ENCODE measurements at places on chromosomes 7 and 10.

- peak overlapping the region; percentile 98 for H3K27ac ChIP-seq
- H3K4me1 ChIP-seq: peaks cover 30% of the 10 kb centered on the region
- H3K4me3 ChIP-seq: no peak overlapping the region
- peaks cover 24% of the 10 kb centered on the region for H3K36me3 ChIP-seq
Measured at GRCh38 chr10:72277996-72278667, 4.4 kb downstream of the DDIT4 start.

DNA sequence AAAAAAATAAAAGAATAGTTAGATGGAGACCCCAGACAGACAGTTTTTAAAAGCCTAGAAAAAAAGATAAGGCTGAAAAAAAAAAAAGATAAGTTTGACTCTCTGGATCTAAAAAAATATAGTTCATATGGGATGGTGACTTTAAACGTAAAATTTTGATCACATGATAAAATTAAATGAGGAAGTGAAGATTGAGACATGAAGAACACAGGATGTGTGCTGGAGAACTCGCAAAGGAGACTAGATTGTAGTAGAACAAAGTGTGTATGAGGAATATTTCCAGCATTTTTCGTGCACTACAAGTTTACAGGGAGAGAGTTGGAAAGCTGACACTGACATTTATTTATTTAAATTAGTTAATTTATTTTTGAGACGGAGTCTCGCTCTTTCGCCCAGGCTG is 286.4 kb downstream of the PRPF18 start:
- H3K27ac ChIP-seq: no peak overlapping the region
- no peaks in the 10 kb centered on the region for H3K36me3 ChIP-seq
- H3K4me1 ChIP-seq: peaks cover 33% of the 10 kb centered on the region
- no peaks in the 10 kb centered on the region for H3K27me3 ChIP-seq
- DNase-seq: no peak

GRCh38 chr7:106313456-106313901 is 28.7 kb upstream of the NAMPT start:
- H3K4me3 ChIP-seq: no peak overlapping the region
- peak overlapping the region; percentile 8 for H3K27ac ChIP-seq
- H3K36me3 ChIP-seq: no peaks in the 10 kb centered on the region
- no peaks in the 10 kb centered on the region for H3K4me1 ChIP-seq

GRCh38 chr7:26202019-26202990 is 760 bp downstream of the CBX3 start:
- H3K27me3 ChIP-seq: no peaks in the 10 kb centered on the region
- peak overlapping the region; percentile 90 for H3K4me3 ChIP-seq
- H3K36me3 ChIP-seq: peaks cover 34% of the 10 kb centered on the region
- H3K27ac ChIP-seq: peak overlapping the region; percentile 96

- no peak overlapping the region for H3K27ac ChIP-seq
- no peaks in the 10 kb centered on the region for H3K4me1 ChIP-seq
- DNase-seq: no peak
Measured at GRCh38 chr10:90769946-90770841, 87.6 kb downstream of the HTR7 start.

DNA sequence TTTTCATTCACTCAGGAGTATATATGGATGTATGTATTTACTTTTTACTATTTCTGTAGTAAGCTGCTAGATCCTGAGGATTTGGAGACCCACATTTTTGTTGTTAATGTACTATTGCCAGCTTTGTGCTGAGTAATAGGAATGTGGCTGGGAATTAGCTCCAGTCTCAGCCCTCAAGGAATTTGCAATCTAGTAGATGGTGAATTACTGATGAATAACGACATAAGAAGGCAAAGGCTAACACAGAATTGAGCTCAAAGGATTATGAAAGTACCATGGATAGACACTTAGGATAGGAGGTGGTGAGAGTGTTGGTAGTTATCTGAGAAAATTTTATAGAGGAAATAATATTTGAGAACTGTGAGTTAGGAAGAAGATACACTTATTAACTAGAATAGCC is 19.9 kb downstream of the CASD1 start:
- H3K4me3 ChIP-seq: no peak overlapping the region
- H3K4me1 ChIP-seq: no peaks in the 10 kb centered on the region
- no peak for DNase-seq
- no peaks in the 10 kb centered on the region for H3K27me3 ChIP-seq

DNA sequence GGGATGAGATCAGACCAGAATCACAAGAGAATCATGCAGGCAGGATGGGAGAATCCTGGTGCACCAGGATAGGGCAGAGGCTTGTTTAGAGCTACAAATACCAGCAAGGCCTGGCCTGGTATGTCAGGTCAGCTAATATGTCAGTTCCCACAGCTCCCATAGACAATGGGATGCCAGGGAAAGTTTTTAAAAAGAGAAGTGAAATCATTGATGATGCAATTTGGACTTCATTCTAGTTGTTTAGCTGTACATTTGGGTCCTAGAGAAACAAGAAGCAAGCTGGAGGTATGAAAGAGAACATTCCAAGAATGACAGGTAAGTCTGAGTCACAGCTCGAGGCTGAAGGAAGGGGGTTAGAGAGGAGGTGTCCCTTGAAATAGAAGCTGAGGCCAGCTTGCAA is 45.2 kb downstream of the GPR141 start:
- no peak for DNase-seq
- no peaks in the 10 kb centered on the region for H3K36me3 ChIP-seq
- no peaks in the 10 kb centered on the region for H3K27me3 ChIP-seq

DNA sequence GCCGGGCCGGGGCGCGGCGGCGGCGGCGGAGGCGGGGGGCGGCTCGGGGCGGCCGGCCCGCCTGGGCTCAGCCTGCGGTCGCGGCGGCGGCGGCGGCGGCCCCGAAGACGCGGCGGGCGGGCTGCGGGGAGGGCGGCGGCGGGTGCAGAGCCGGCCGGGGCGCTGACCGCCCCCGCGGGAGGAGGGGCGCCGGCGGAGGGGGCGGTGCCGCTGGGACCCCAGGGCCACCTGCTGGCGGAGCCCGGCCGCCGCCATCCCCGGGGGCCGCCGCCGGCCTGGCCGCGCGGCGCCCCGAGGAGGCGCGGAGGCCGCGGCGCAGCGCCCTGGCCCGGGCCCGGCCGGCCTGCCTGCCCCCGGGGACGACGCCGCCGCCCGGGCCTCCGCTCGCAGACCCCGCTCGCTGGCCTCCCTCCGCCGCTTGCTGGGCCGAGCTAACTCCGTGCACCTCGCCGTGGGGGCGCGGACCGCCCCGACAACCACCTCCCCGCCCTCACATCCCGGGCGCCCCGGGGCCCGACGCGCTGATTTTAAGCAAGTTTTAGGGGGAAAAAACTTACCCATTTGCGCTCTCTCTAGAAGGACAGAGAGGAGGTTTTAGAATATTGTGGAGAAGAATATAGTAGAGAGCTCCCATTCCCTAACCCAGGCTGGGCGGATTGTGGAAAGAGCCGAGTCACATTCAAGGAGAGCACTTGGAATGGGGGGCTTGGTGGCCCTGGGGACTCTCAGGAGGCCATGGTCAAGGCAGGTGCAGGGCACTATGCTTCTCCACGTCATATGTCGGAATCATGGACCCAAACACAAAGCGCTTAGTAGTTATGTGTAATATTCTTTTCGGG is at the start of gene BEND7:
BEND7 (minus strand) TSS at position 140 of the 839 bp plus-strand sequence. CDS start 481 bp downstream, outside the sequence.
- peaks cover 31% of the 10 kb centered on the region for H3K4me1 ChIP-seq
- DNase-seq: peak; percentile 67
- peak within 1 kb of the TSS; percentile 68 for H3K27ac ChIP-seq
- H3K36me3 ChIP-seq: no peaks in the 10 kb centered on the region

DNA sequence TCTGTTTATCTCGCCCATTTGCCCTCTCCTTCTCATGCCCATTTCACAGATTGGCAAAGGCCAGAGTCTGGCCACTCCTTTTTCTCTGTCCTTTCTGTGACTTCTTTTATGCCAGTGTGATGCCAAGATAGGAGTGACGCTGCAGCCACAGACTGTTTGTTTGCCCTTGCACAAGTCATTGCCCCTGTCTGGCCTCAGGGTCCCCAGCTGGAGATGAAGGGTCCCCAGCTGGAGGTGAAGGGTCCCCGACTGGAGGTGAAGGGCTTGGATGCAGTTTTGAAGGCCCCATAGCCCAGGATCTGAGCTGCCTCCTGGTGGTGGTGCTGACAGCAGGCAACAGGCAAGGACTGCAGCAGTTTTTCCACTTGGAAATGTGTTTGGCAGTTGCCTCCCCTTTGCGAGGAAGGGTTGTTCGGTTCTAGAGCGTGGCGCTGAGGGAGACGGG is 50.8 kb upstream of the SLC29A3 start:
- no peaks in the 10 kb centered on the region for H3K36me3 ChIP-seq
- DNase-seq: no peak
- H3K27ac ChIP-seq: peak overlapping the region; percentile 74
- peaks cover 100% of the 10 kb centered on the region for H3K4me1 ChIP-seq
